ENCODE measurements at places on chromosomes 12 and 14.

DNA sequence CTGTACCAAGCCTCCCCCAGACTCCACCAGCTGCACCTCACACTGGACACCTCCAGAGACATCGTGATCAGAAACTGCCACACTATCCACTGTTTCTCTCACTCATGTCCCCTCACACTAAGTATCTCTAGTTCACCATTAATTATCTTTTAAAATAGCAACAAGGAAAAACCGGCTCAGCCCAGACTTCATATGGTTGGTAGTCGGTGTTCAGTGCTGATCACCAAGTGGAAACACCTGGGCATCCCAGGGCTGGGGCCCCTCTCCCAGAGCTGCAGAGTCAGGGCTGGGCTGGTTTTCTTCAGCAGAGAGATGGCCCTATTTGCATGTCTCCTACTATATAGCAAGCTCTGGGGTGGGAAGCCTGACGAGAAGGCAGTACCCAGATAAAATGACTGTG, 1140.0 kb downstream of the TMEM121 start:
- DNase-seq: no peak

DNA sequence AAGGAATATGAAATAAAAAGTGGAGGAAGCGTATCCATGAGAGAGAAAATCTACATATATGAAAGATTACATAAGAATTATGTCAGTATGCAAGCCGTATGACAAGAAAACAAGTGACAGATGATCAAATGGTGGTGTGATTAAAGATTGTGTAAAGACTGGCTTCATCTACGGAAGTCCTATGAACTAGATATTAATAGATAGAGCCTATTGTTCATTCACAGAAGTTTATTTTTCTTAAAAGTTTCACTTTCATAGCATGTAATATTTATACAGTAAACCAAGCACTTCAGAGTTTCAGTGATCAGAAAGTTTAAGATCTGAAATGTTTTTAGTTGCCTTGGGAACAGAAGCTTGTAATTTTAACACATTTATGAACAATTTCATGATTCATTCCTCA, 84.5 kb downstream of the VRK1 start:
- DNase-seq: no peak

- no peak for DNase-seq
These were observed 7.1 kb upstream of the OAS2 start for GRCh38 chr12:112971248-112971647.

GRCh38 chr12:63942464-63943241, 98.2 kb downstream of the SRGAP1 start:
- no peak for DNase-seq

DNA sequence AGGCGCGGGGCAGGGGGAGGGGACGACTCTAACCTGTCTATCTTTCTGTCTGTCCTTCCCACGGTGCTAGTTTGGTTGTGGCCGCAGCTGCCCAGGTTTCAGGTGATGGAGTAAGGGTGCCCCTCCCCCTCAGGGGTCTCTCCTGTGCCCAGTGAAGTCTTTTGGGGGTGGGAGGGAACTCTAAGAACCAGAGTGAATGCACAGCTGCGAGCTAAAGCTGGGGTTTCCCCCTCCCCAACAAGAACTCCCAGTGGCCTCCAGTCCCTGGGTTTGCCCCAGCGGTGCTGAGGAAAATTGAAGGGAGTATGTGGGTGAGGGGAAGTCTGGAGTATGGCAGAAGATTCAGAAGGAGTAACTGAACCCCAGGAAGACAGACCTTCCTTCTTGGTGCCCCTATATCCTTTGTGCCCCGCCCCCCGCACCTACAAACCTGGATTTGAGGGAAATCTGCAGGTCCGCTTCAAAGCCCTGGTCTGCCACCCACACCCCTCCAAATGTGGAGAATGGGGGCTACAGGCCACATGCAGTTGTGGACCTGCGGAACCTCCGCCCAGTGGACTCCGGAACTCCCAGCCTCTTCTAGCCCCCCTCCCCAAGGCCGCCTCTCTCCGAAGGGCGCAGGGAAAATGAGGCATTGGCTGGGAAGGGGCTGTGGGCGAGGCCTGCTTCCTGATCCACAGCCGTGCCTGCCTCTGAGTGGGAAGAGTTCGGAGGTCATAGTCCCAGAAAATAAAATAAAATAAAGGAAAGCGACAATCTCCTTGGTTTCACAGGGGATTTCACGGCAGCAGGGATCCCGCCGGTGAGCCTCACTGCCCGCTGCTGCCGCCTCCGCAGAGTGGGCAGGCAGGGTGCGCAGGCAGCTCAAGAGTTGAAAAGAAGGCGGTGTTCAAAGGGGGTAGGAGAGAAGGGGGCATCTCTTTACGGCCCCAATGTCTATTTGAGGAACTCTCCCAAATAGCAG, 3.4 kb upstream of the HOXC9 start:
- no peak for DNase-seq
